ENCODE measurements at places on chromosomes 2 and 18.

GRCh38 chr18:9762526-9762925, 54.4 kb downstream of the RAB31 start:
- DNase-seq = peak; percentile 78

DNA sequence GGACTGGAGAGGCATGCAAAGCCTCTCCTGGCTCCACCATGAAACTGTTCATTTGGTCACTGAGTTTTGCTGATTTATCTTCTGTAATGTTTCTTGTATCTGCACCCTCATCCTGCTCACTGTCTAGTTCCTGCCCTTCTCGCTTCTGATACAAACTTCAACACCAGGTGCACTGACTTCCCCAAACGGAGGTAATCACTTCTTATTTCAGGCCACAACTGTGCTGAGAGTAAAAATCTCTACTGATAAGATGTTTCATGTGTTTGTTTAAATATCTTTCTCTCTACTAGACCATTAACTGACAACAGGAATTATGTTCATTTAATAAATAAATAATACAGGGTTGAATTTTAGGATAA, 10.9 kb upstream of the NT5C1B start:
- no peak for DNase-seq

GRCh38 chr2:112108178-112108832, 29.9 kb upstream of the FBLN7 start:
- DNase-seq = no peak

GRCh38 chr2:82098617-82099016, 1794.1 kb upstream of the LRRTM1 start:
- no peak for DNase-seq

- DNase-seq = no peak
Measured at GRCh38 chr2:75033516-75033915, 75.1 kb downstream of the POLE4 start.

DNA sequence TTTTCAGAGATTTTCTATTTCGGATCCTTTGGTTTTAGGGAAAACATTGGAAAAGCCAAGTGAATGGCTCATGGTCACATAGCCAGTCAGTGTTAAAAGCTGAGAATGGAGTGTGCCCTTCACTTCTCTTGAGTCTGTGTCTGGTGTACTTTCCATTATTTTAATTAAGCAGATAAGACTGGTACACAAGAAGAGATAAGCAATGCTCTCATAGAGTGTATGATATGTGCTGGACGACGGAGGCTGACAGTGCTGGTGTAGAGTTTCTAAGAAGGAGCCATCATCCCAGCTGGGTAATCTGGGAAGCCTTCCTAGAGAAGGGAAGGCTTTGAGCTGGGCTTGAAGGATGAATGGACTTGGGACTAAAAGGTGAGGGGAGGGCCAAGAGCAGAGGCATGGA, 93.3 kb downstream of the SPTBN1 start:
- no peak for DNase-seq

GRCh38 chr2:36163520-36164254, 191.9 kb upstream of the CRIM1 start:
- DNase-seq = no peak

DNA sequence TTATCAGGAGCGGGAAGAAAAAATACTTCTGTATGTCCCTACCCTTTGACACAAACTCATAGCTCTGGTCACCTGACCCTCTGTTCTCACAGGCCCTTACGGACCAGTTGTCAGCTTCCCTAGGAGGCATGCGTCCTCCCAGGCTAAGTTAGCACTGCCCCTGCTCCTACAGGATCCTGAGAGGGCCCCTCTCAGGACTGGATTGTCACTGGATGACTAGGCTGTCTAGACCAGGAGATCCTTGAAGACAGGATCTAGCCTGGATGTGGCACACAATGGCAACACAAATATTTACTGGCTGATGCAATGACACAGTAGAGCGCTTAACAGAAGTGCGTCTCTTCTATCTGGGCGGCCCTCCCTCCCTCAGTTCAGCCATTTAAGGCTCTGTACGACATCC, 7.7 kb downstream of the FAM228A start:
- no peak for DNase-seq

DNA sequence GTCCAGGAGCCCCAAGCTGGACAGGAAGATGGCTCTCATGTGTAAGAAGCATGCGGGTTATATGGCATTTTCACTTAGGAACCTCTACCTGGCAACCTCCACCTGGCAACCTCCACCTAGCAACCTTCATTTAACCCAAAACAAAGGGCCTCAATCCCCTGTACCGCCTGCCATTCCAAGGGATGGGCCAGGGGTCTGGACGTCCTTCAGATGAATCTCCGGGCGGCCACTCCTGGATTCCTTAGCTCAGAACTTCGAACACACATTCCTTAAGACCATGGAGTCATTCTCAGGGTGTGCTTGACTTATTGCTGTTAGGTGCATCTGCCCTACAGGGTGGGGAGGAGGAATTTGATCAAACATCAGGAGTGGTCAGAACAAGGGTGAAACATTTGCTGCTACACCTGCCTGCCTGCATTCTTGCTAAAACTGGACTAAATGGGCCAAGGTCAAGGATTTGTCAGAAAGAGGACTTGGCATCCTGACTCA, 277.6 kb downstream of the PHLPP1 start:
- no peak for DNase-seq

DNA sequence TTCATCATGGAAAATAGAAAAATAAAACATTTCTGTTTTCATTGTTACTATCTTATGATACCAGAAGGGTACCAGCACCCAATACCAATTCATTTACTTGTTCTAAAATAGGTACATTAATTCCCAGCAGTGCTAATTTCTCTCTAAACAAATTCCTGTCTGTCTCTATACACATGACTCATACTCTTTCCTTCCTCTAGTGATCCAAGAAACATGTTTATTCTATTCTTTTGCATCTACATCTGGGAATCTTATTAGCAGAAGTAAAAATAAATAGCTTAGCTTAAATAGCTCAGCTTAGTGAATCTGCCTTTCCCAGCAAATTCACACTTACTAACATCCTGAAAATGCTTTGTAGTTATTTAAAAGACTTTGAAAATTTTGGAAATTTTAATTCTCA, 84.5 kb upstream of the MAPRE2 start:
- no peak for DNase-seq

DNA sequence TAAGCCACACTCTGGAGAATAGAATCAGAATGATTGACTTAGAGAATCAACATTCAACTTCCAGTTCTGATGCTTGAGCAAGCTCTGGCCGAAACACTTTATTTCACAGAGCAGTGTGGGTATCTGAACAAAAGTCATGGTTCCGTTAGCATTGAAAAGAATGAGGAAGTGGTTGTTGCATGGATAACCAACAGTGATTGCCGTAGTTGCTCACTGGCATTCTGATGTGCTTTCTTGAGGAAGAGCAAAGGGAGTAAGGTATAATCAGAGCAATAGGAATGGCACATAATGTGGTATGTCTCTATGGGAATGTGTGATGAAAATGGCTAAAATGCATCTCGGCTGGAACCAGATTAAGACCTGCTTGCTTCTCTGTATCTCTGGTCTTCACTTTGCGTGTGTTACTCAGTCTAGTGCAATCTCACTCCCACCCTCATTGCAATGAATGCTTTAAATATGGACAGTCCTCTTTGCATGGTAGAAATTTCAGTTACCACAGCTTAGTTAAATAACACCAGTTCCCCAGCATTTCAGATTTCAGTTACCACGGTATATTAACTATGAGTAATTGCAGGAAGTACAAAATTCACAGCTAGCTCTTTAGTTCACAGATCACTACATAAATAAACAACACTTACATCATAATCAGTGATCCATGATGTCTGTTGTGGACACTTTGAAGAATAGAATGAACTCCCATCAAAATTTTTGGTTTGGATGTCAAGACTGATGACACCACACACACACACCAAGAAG, 7.8 kb upstream of the RAB12 start:
- peak; percentile 72 for DNase-seq

DNA sequence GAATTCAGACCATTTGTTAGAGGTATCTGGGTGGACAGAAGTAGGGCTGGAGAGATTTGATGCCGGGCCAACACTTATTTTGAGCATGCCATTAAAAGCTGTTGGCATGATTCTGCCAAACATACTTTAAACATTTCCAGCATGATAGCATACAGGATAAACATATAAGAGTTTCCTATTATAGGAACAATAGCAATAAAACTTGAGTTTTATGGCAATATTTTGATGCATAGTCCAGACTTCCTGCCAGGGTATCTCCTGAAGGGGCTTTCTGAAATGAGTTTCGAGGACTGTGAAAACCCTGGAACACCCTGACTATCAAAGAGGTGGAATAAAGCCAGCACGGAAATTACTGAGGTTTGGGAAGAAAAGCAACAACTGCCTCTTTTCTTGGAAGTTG, 1398.0 kb upstream of the NXPH2 start:
- DNase-seq = no peak

GRCh38 chr2:236052926-236053821, 115.0 kb downstream of the GBX2 start:
- DNase-seq = peak; percentile 16

GRCh38 chr2:103616891-103617290, 855.1 kb downstream of the TMEM182 start:
- no peak for DNase-seq

GRCh38 chr18:78021196-78021595, 771.5 kb downstream of the GALR1 start:
- no peak for DNase-seq

DNA sequence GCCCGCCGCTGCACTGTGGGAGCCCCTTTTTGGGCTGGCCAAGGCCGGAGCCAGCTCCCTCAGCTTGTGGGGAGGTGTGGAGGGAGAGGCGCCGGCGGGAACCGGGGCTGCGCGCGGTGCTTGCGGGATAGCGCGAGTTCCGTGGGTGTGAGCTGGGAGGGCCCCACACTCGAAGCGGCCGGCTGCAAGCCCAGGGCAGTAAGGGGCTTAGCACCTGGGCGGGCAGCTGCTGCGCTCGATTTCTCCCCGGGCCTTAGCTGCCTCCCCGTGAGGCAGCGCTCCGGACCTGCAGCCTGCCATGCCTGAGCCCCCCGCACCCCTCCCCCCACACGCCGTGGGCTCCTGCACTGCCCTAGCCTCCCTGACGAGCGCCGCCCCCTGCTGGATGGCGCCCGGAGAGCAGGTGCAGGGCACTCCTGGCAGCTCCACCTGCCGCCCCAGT, 124.4 kb downstream of the CCDC178 start:
- no peak for DNase-seq

GRCh38 chr2:188013767-188014166, 277.9 kb upstream of the GULP1 start:
- no peak for DNase-seq

GRCh38 chr18:51070545-51070944, 40.5 kb downstream of the SMAD4 start:
- DNase-seq = no peak

DNA sequence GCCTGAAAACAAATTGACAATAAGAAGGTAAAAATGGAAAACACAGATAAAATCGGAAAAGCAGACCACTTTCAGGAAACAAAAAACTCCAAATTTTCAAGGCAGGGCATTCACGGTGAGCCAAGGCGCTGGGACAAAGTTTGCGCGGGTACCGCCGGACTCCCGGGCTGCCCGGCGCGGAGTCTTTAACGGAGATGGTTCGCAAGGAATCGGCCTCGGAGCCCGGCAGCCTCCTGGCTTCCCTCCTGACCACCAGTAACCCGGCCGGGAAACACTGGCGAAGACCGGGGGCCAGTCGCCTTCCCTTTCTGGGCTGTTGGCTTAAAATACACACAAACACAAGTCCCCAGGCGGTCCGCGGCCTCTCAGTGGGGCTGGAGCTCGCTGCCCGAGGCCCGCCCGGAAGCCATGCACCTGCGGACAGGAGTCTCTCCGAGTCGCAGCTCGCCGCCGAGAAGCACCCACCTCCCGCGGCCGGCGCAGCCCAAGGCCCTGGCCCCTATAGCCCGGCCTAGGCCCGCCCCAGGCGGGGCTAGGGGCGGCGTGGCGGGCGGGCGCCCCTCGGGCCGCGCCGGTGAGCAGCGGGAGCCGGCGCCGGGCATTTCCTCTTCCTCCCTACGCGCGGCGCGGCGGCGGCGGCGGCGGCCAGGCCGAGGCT, 622 bp upstream of the KCMF1 start:
- peak; percentile 22 for DNase-seq

DNA sequence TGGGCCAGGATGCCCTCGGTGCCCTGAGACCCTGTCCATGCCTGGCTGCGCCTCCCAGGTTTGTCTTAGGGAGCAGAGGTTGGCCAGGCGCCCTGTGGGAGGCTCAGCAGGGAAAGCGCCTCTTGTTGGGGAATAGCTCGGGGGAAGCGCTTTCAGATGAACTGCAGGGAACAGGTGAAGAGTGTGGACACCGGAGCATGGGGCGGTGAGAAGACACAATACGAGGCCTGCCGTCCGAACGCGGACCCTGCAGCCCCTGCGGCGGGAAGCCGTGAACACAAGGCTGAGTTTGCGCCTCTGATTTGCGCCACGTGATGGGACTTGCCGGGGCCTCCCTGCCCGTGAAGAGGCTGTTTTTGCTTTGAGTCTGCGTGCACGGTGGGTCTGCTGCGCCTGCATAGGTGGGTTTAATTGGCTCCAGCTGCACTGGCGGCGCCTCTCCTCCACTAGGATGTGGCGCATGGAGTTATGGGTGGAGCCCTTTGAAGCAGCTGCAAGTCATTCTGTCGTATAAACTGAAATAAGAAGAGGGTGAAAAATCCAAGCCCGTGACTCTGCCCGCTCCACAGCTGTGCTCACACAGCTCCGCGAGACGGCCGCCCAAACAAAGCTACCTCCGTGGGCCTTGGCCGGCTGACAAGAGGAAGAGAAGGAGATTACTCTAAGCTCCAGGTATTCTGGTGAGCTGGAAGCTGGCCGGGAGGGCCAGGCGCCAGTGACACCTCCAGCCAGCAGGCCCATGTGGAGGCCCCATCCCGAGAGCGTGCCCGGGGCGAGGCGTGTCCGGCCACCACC, 103.5 kb upstream of the CTDP1 start:
- DNase-seq = no peak

- DNase-seq = no peak
Measured at GRCh38 chr2:45121236-45121927, 112.1 kb upstream of the SIX2 start.

GRCh38 chr18:42174909-42175308, 219.9 kb downstream of the PIK3C3 start:
- no peak for DNase-seq

- peak; percentile 14 for DNase-seq
Measured at GRCh38 chr2:193774166-193774565, 1579.4 kb upstream of the TMEFF2 start.

- DNase-seq = no peak
Measured at GRCh38 chr18:31204166-31204565, 41.5 kb upstream of the DSC1 start.

GRCh38 chr2:200689115-200689514, 103.3 kb downstream of the AOX1 start:
- no peak for DNase-seq

GRCh38 chr18:10851824-10852319, 297.5 kb downstream of the PIEZO2 start:
- DNase-seq = peak; percentile 83

All from pons (tissue), 1 donor.